ENCODE measurements at places on chromosomes 7 and 10.

DNA sequence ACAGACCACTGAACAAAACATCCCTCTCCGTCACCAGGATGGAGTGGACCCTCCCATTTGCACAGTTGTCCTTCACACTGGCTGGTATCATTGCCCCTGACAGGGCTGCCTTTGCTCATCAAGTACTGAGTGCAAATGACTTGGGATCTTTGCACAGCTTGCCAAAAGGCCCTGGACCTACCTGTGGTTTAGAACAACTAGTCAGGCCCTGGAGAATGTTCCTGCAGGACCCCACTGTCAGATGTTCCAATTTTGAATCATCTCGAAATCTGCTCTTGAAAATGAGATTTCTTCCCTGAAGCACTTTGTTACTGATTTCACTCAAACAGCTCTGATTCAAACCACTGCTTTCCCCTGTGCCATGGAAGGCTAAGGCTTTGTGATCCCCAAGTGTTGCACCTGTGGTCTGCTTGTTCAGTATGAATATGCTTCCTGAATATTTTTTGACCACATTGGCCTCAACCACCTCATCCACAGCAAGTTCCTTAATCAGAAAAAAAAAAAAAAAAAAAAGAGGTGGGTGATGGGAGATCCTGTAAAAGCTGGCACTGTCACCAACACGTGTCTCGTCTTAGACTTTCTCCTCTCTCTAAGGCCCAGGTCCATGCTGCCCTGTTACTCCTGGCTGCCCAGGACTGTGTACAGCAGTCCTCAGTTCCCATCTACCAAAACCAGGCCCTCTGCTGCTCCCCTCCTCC is 2.7 kb upstream of the AOAH start:
- DNase-seq: no peak

DNA sequence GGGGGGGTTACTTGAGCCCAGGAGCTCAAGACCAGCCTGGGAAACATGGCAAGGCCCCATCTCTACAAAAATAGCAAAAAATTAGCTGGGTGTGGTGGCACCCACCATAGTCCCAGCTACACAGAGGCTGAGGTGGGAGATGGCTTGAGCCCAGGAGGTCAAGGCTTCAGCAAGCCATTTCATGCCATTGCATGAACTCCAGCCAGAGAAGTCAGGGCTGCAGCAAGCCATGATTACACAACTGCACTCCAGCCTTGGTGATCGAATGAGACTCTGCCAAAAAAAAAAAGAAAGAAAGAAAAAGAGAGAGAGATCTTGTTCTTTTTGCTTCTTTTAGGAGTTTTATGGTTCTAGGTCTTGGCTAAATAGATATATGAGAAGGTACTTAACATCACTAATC is 200.2 kb upstream of the PHYHIPL start:
- no peak for DNase-seq

DNA sequence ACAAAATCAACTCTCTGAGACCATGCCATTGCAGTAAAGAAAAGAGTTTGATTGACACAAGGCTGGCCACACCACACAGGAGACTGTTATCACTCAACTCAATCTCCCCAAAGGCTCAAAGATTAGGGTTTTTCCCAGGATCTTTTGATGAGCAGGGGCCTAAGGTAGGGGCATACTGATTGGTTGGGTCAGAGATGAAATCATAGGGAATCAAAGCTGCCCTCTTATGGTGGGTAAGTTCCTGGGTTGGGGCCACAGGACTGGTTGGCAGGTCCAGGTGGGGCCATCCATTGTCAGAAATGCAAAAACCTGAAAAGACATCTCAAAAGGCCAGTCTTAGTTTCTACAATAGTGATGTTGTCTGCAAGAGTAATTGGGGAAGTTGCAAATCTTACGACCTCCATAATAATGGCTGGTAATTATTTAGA is 91.6 kb downstream of the AKR1D1 start:
- no peak for DNase-seq

- DNase-seq: no peak
These were observed 620 bp downstream of the BET1 start for GRCh38 chr7:94003446-94004023.

DNA sequence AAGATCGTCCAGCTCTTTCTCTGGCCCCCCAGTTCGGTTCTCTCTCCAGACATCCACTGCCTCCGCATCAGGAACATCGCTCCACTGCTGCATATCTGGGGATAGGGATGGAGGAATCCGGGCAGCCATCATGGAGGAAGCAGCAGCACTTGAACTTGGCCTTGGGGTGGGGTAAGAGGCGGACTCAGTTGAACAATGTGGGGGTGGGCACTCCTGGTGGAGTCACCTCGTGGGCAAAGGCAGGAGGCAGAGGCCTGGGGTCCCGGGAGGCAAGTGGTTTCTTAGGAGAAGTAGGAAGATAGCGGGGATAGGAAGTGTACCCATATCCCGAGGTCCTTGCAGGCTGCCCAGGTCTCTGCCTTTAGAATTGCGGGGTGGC is 98.3 kb downstream of the CHST15 start:
- DNase-seq: no peak

DNA sequence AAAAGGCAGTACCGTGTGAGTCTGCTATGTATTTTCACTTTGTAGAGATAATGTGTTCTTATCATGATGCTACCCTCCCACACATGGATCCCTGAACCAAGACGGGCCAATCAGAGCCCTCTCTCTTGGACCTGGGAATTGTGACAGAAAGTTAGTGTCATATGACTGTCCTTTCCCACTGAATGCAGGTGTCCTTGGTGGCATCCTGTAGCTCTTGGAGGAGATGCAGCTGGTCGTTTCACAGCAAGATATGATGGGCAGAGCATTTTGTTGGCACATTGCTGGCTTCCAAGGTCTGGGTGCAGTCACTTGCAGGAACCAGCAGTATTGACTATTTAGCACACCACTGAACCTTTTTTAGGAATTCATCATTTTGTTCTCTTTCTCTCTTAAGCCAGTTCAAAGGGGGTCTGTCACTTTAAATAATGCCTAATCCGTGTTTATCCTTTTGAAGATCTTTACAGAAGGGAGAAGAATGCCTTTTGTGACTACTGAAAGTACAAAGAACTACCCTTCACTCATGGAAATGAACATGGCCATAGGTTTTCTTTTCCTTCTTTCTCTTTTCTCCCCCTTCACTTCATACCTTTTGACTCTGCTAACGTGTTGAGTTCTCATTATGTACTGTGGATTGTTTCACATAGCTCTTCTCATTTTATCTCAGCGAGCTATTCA is 125.1 kb downstream of the PLXDC2 start:
- DNase-seq: no peak

DNA sequence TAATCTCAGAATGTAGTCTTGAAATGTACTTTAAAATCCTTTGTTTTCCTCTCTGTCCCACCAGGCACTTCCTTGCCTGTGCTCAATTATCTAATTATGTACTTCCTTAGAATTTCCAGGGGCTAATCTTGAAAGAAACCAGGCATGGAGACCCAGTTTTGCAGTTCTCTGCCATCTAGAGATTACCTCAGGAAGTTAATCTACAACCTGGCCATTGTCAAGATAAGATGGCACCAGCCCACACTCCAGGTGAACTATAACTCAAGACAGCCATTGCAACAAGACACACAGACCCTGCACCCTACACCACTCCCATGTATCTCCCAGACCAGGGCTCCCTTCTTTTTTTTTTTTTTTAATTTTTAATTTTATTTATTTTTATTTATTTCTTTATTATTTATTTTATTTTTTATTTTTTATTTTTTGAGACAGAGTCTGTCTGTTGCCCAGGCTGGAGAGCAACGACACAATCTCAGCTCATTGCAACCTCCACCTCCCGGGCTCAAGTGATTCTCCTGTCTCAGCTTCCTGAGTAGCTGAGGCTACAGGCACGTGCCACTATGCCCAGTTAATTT is 85.9 kb upstream of the TRIM24 start:
- no peak for DNase-seq

- DNase-seq: no peak
These were observed 8.6 kb downstream of the SCIN start for GRCh38 chr7:12578930-12579640.

GRCh38 chr10:123154711-123155505 is 706 bp downstream of the BUB3 start:
- DNase-seq: peak; percentile 45

- DNase-seq: no peak
These were observed 453.1 kb downstream of the SORCS1 start for GRCh38 chr10:106711313-106711906.

DNA sequence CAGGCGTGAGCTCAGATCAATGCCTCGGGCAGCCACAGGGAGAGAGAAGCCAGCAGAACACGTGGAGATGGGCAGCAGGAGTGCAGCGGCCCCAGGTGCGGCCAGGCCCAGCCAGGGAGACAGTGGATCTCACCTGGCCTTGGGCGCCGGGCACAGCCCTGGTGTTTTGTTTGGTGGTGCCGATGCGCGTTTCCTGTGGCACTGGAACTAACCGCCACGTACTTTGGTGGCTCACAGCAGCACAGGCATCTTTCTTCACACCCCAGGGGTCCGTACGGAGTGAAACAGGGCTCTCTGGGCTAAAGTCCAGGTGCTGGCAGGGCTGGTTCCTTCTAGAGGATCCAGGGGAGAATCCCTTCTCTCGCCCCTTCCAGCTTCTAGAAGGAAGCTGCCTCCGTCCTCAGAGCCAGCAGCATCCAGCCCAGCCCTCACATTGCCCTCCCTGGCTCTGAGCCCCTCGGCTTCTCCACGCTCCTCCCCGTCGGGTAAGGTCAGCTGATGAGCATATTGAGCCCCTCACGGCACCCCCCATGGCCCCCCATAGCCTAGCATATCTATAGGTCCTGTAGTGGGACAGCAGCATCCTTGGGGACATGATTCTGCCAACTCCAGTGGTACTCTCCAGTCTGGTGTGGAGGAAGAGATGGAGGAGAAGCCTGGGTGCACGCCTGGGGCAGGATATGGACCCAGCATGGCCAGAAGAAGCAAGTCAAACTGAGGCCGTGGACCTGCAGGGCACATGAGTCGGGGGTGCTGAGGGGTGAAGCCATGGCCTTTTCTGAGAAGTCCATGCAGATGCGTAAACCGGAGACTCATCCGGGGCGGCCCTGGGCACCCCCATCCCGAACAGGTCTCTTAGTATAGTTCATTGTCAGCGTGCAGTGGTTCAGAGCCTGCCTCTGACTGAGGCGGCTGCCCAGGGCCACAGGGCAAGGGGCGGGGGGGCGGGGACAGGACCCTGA is 43.4 kb upstream of the PPP2R2D start:
- peak; percentile 9 for DNase-seq

GRCh38 chr7:99997545-99998137 is 17.8 kb upstream of the ZKSCAN1 start:
- peak; percentile 29 for DNase-seq

DNA sequence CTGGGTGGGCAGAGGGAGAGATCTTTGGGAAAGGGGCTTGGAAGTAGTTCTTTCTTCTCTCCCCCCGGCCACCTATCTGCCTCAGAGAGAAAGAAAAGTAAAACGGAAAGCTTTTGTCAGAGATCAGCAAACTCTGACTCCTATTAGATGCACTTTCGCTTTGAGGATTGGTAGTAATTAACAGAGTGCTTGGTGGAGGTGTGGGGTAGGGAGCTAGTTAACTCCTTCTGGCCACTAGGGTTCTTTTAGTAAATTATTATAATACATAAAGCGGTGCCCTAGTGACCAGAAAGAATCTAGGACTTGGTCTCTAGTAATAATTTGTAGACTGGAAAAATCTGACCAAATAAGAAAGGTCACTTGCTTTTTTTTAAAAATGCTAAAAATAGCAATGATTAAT is 54.6 kb downstream of the CPVL start:
- no peak for DNase-seq

GRCh38 chr10:74093530-74094164 is 57.0 kb downstream of the AP3M1 start:
- DNase-seq: no peak

DNA sequence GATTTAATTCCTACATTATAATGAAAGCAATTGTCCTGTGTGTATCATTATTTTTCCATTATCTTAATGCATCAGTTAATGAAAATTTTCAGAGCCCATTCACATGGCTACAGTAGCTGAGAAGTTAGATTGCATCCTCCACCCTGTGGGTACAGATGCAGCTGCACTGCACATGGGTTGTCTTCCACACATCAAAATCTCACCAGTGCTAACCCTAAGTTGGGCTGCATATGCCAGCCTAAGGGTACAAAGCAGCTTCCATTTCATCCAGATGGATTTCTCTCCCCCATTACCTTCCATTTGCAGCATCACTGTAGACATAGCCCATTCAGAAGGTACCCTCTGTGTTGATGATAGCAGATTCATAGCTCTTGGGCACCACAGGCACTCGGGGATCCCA is 74.7 kb upstream of the WDR11 start:
- no peak for DNase-seq

- no peak for DNase-seq
These were observed 81.8 kb downstream of the NT5C2 start for GRCh38 chr10:103111031-103111917.

- no peak for DNase-seq
These were observed 91.3 kb downstream of the CPXM2 start for GRCh38 chr10:123800289-123800688.

DNA sequence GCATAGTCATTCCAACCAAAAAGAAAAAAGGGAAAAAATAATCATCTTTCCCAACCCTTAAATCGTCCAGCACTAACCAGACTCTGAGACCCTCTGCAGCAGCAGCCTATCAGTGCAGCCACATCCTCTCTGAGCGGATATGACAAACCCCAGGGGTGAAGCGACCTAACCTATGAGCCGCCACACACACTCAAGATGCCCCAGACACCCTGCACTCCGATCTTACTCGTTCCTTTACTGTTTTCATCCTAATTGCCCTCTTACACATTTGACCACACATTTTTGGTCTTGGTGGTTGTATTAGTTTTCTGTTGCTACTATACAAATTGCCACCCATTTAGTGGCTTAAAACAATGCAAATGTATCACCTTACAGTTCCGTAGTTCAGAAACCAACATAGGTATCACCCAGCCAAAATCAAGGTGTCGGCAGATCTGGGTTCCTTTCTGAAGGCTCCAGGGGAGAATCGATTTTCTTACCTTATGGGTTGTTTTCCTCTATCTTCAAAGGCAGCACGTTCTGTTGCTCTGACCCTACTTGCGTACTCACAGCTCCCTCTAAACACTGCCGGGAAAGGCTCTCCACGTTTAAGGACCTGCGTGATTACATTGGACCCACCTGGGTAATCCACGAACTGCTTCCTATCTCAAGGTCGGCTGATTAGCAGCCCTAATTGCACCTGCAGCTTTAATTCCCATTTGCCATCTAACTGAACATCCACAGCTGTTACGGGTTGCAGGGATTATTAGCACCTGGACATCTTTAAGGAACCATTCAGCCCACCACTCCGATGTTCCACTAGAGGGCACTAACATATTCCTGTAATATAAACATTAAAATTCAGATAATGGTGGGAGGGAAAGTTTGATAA is 37.3 kb upstream of the PRSS1 start:
- DNase-seq: no peak

DNA sequence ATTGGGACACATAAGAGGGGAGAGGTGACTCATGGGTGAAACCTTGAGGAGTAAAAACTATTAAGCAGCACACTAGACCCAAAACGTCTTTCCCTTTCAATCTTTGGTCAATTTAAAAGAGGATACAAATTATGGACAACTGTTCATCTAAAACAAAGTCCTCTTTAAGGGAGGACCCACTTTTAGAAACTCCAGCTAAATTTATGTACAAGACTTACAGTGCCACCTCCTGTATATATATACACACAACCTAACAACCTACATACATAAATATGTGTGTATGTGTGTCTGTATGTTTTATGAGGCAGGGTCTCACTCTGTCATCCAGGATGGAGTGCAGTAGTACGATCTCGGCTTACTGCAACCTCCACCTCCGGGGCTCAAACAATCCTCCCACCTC is 18.1 kb upstream of the ZC3HAV1 start:
- DNase-seq: no peak

- no peak for DNase-seq
These were observed 56.8 kb downstream of the SEMA3A start for GRCh38 chr7:84137812-84138211.

GRCh38 chr10:34906067-34906965 is 91.2 kb upstream of the PARD3 start:
- DNase-seq: no peak
